ENCODE measurements at places on chromosomes 16 and 17.

GRCh38 chr16:81779536-81780320, 637 bp downstream of the PLCG2 start:
- DNase-seq, result no peak

GRCh38 chr16:58542291-58542690, 27.0 kb downstream of the SETD6 start:
- no peak for DNase-seq

DNA sequence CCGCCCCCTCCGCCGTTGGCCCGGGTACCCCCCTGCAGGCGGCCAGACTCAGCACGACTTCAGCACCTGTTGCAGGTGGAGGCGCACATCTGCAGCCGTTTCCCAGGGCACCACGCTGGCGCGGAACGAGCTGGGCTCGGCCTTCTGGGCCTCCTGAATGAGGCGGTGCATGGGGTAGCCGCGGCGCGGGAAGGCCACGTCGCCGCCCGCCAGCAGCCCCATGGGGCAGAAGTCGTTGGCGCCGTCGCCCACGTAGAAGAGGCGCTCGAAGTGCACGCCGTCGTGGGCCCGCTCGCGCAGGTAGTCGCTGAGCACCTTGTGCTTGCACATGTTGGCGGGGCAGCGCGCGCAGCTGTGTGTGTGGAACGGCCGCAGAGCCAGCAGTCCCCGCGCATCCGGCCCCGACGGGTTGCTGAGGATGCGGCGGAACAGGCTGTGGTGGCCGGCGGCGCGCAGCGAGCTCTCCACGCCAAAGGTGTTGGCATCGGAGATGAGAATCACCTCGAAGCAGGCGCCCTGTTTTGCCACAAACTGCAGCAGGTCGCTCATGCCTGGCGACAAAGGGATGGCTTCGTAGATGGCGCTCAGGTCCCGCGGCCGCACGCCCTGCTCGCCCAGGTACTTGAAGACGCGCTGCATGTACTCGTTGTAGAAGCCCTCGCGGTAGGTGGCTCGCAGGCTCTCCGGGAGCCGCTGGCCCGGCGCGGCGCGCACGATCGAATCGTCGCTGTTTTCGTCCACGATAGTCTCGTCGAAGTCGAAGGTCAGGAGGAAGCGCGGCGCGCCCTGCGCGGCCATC, 6.2 kb downstream of the PHOSPHO1 start:
- peak; percentile 41 for DNase-seq

- DNase-seq, result peak; percentile 82
Observed at GRCh38 chr16:4663777-4664465, 29.4 kb upstream of the NUDT16L1 start.

DNA sequence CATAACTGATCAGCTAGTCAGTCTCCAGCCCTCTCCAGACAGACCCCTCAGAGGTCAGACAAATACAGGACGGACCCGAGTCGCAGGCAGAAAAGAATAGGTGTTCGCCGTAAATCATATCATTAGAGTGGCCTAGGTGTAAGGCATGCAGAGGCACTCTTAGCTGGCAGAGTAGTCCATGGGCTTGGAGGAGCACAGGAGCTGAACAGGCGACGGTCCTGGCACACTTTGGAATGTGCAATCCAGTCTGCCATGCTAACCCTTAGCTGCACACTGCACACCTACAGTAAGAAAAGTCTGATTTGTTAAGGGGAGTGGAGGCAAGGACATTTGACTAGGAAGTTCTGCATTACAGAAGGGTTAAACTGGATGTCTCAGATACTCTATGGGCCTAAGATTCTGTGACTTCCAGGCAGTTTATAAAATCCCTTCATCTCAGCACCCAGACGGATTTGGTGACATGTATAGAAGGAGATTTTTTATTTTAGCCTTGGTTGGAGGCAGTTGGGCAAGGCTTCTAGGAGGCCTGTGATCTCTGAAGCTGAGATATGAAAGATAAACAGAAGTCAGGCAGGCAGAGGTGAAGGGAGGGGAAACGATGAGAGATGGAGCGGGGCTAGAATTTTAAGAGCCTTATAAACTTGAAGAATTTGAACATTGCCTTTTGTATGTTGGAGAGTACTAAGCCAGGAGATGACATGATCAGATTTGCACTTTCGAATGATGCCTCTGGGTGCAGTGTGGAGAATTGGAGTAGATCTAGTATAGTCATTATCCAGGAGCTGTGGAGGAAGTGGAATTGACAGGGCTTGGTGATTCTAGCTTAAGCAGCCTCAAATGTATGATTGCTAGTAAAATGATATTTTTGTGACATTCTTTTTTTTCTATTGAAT, 34.6 kb upstream of the SLC5A11 start:
- DNase-seq, result no peak

GRCh38 chr16:10493276-10493675, 87.1 kb downstream of the EMP2 start:
- no peak for DNase-seq

DNA sequence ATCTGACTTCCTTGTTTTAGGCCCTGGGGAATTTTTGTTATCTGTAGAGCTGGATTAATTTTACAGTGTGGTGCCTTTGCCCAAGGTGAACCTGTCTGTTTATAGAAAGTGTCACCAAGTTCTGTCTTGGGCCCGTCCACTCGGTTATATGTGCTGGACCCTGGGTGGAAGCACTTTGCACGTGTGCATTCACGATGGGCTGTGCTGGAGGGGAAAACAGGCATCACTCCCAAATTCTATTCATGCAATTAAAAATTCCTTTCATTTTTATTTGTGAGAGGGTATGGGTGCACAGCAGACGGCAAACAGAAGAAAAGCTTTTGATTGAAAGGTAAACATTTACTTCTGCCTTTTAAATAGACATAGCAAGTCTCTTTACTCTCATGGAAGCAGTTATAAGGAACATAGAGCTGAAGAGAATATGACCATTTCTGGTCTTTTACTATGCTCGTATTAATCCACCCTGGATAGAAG, 101.2 kb downstream of the WWOX start:
- DNase-seq, result peak; percentile 60

DNA sequence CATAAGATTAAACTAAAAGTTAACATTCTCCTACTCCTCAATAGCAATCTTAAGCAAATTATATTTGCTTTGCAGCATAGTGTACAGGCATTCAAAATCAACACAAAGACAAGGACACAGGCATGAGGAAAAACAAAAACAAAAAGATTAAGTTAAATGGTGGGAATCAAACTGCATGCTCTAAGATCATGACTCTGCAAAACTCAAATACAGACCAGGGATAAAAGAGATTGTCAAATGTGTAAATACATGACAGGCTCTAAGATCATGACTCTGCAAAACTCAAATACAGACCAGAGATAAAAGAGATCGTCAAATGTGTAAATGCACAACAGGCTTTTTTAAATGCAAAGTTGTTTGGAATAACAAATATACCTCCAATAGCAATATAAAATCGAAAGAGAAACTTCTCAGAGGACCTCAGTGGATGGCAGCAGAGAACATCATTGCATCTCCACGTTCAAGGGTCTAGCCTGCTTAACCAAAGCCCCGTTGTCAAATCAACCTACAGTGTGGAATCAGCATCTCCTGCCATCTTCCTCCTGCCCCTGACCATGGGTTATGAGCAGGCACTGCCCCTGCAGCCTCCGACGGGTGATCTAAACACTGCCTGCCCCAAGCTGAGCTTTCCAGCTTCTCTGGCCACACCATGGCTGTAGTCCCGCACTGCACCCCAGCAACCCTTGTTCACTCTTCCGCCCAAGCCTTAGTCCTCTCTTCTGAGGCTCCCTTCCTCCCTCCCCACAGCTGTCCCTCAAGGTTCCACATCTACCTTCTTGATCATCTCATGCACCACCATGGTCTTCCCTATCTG, 446.1 kb downstream of the SOX9 start:
- no peak for DNase-seq

- DNase-seq, result no peak
Observed at GRCh38 chr17:73401911-73402310, 90.1 kb upstream of the CDC42EP4 start.

GRCh38 chr17:31673076-31673475, 186.0 kb downstream of the COPRS start:
- DNase-seq, result no peak

DNA sequence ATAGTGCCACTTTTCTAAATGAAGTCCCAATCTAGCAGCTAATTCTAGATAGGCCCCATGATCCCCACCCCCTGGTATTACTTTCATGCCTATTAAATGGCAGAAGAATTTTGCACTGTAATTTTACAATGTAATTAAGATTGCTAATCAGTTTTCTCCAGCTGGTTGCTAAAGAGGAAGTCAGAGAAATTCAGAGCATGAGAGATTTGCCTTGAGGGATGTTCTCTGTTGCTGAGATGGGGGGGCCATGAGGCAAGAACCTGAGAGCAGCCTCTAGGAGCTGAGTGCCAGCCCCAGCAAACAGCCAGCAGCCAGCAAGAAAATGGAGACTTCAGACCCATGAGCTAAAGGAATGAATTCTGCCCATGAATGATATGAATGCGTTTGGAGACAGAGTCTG, 38.9 kb downstream of the SHCBP1 start:
- no peak for DNase-seq
